Kidney tubule cell (primary cell): ENCODE measurements at places on chromosomes 6 and 20.

DNA sequence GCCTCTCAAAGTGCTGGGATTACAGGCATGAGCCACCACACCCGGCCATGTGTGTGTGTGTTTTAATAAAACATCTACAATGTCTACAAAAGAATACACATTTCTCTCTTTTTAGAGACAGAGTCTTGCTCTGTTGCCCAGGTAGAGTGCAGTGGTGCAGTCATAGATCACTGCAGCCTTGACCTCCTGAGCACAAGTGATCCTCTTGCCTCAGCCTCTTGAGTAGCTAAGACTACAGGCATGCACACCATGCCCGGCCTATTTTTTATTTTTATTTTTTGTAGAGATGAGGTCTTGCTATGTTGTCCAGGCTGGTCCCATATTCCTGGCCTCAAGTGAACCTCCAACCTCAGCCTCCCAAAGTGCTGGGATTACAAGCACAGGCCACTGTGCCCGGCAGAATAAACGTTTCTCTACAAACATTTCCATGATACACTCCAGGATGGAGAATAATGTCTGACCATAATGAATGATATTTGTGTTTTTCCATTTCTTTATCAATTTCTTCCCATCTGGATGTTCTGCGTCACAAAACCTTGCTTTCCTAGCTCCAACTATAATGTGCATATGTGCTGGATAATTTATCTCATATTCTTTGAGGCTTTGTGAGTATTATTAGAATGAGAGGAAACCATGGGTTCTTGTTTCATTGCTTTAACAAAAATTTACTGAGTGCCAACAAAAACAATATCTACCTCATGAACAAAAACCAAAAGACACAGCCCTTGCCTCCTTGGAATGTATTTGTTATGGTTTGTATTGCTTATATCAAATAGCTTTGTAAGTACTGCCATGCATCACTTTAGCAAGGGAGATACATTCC is 28.6 kb upstream of the CCN2 start:
- peak; percentile 84 for DNase-seq

DNA sequence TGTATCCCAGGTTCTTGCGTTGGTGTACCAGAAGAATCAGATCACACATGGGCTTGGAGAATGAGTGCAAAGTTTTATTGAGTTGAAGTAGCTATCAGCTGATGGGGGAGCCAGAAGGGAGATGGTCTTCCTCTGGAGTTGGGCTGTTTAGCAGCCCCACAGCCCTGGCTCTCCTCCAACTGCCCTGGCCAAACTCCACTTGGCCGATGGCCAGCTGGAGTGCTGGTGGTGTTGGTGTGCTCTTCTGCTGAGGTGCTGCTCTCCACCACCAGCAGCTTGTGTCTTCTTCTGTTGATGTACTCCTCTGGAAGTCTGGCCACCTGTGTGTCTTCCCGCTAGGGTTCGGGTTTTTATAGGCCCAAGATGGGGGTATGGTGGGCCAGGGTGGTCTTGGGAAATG is 172.8 kb downstream of the TINAG start:
- no peak for DNase-seq

GRCh38 chr20:45816951-45817350 is 4.5 kb downstream of the UBE2C start:
- no peak for DNase-seq

DNA sequence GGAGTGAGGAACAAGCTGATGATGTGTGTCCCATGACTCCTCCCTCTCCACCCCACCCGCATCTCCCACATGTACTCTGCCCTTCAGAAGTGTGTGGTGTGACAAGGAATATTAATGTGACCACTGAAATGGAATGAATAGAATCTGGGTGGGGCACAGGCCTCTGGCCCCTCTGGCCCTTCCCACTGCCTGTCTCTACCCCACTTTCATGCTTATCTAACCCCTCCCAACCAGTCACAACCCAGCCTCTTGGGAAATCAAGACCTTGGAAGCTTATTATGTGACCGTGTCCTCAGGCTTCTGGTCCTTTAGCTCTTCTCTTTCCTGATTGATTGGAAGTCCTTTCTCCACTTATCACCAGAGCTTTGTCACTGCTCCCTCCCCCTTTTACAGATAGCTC is 312.2 kb upstream of the SOX4 start:
- DNase-seq, result peak; percentile 22

- DNase-seq, result peak; percentile 20
Measured at GRCh38 chr6:122476131-122476530, 4.5 kb upstream of the SERINC1 start.

- peak; percentile 52 for DNase-seq
Measured at GRCh38 chr6:28134015-28134414, 7.7 kb upstream of the ZKSCAN8 start.

GRCh38 chr6:154960299-154960843 is 34.7 kb upstream of the TIAM2 start:
- DNase-seq, result peak; percentile 51

- DNase-seq, result no peak
Measured at GRCh38 chr6:156889986-156890385, 112.8 kb downstream of the ARID1B start.

DNA sequence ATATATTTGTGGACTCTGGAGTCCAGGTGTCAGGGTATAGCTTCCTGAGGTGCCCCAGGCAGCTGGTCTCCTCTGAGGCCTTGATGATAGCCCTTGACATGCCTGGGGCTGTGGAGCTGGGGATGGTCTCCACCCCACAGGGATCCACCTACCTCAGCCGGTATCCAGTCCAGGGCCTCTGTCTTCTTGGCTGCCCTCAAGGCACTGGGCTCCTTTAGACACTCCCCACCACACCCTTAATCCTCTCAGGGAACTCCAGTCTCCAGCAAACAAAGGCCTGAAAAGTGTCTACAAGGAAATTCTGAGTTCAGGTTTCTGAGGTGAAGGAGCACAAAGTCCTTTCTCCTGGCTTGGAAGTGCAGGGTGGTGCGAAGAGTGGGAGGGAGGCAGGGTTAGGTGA is 44.6 kb upstream of the DDR1 start:
- DNase-seq, result no peak

DNA sequence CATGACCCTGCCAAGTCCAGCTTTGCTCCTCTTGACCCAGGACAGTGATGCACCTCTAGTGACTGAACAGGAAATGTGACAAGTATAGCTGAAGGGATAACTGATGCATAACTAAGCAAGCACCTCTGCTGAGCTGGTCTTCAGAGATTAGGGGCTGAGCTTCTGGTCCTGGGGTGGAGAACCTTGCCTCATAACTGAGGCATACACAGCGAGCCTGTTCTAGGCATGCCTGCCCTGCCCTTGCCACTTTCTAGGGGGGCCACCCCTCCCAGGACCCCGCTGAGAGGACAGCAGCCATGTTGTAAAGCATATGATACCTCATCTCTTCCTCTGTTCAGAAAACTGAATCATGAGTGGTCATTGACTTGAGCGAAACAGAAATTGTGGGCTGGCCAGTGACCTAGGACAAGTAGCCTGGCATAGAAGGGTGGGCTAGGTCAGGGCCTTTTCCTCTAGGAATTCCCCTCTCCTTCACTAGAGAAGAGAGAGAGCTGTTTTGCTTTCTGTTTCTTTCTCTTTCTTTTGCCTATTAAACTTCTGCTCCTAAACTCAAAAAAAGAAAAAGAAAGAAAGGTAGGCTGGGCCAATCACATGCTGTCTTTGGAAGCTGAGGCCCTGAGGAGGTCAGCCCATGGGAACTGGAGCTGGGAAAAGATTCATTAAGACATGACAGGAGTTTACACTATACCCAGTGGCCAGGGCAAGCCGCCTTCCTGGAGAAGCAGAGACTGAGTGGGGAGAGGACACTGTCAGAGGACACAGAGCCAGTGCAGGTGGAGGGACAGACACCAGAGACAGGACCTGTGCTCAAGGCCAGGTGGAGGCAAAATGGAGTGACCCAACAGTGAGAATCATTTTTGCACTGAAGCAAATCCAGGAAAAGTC is 23.1 kb downstream of the ALDH5A1 start:
- peak; percentile 54 for DNase-seq

GRCh38 chr6:79277109-79277508 is 42.6 kb upstream of the HMGN3 start:
- DNase-seq, result peak; percentile 76
